ENCODE measurements at places on chromosomes 12 and 14. TPM values are rescaled to one million over a fixed set of nuclear protein-coding genes. Genes with fewer than 3 reads are reported as not detected.

NOXRED1 gene
- 0.65 TPM for total RNA-seq

APOF gene
- not detected for total RNA-seq

KRT85 gene
- total RNA-seq: under 0.01 TPM

FOXN4 gene
- total RNA-seq: not detected

KLRB1 gene
- not detected for total RNA-seq

LBHD2 gene
- total RNA-seq: not detected

PRPH gene
- total RNA-seq: 1.5 TPM

ESPL1 gene
- 3.7 TPM for total RNA-seq

NEUROD4 gene
- not detected for total RNA-seq

ERP27 gene
- not detected for total RNA-seq

OR6C2 gene
- not detected for total RNA-seq

GLI1 gene
- total RNA-seq: 0.26 TPM

KLHL33 gene
- total RNA-seq: 0.13 TPM

SLC7A8 gene
- total RNA-seq: 98.6 TPM

PYM1 gene
- 33.6 TPM for total RNA-seq

SRRM4 gene
- total RNA-seq: not detected

CYP27B1 gene
- 0.22 TPM for total RNA-seq

INF2 gene
- total RNA-seq: 60.8 TPM

Measured in articular chondrocyte of knee joint (primary cell).